CD4-positive, alpha-beta T cell (primary cell): ENCODE measurements at places on chromosomes 5 and 9.

DNA sequence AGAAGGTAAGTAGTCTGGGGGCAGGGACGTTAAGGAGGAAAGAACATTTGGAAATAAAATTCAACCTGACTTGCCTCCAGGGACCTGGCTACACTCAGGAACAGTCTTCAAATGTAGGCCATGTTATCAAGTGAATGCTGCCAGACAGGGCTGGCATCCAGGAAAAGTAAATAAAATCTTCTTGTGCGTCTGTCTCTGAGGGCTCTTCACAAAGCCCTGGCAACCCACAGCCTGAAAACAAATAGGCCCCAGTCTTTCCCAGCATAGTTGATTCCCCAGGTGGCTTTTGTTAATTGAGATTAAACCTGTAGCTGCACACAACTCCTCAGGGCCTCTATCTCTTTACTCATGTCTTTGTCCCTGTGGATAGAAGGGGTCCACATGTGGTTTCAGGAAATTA lies 55.4 kb downstream of the STK32A start:
- DNase-seq = no peak

GRCh38 chr9:88750832-88751360 lies 215.9 kb downstream of the NXNL2 start:
- DNase-seq = no peak

- no peak for DNase-seq
Measured at GRCh38 chr9:17669206-17669605, 90.3 kb downstream of the SH3GL2 start.

DNA sequence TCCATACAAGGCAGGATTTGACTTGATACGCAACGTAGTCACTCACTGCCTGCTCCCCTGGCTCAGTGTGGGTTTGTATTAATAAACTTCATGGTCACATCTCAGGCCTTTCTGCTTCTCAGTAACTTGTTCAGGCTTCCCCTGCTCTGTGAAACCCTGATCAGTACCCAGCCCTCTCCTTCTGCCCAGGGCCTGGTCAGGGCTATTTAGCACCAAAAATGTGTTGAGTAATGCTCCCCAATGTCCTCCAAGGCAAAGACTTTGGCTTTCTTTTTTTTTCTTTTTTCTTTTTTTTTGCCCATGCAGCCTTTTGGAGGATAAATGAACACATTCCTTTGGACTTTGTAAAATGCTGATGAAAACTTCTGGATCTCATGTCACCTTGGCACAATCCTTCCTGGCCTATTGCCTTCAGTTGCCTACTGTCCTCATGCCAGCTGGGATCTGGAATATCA lies 399.2 kb upstream of the KLF4 start:
- DNase-seq = no peak

DNA sequence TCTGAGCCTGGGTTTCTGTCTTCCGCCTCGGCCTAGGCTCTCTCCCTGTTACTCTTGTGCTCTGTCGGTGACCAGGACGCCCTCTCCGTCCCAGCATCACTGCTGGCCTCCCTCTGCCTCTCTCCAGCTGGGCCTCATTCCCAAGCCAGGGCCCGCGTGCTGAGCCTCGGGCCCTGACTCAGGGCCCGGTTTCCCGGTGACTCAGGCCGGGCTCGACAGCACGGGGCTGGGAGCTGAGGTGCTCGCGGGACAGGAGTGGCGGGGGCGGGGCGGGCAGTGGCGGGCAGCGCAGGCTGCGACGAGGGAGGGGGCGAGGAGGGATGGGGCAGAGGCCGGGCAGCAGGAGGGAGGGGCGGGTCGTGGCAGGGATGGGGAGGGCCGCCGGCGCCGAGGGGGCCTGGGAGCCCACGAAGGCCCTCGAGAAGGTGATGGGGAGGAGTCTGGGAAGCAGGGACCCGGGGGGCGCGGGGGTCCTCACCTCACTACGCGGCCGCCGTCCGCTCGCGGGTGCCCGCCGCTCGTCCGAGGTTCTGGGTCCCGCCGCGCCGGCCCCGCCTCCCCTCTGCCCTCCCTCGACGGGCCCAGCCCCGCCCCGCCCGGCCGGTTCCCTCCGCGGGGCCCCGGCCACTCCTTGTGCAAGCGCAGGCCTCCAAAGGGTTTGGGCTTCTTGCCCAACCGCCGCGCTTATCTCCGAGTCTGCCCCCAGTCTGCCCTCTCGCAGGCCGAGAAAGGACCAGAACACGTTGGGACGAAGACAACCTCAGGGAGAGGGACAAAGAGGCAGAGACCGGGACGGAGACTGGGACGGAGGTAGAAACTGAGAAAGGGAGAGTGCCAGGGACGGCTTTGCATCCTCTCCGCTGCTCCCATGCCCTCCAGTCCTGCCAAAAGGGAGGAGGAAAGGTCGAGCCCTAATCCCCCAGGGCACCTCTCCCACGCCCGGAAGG lies at the start of gene ARAP3:
Gene ARAP3 (minus strand): TSS at position 536 of the 947 bp plus-strand sequence. CDS start 1,744 bp downstream, outside the sequence.
- peak; percentile 62 for DNase-seq

DNA sequence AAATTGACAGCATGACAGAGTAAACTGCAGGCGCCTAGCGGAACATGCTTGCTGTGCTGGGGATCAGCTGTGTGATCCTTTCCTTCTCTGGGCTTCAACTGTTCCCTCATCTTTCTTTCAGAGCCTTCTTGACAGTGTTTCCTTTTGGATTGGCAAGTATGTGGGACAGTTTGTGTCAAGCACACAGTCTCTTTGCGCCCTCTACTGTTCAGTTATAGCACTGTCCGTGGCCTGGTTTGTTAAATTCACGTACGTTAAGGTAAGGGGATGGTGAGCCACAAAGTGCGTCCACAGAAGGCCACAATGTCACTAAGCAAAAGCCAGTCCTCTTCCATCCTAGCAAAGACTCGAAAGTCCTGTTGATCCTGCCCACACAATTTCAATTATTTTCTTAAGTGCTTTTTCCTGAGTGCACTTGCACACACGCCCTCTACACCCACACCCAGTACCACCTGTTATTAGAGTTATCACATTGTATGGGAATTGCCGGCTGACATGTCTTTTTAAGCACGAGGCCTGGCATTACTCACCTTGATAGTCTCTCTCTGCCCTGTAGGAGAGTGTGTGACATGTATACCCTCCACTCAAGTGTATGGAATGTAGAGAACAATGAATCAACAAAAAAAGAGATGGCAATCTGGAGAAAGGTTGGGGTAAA lies 22.5 kb upstream of the PTPN3 start:
- no peak for DNase-seq

DNA sequence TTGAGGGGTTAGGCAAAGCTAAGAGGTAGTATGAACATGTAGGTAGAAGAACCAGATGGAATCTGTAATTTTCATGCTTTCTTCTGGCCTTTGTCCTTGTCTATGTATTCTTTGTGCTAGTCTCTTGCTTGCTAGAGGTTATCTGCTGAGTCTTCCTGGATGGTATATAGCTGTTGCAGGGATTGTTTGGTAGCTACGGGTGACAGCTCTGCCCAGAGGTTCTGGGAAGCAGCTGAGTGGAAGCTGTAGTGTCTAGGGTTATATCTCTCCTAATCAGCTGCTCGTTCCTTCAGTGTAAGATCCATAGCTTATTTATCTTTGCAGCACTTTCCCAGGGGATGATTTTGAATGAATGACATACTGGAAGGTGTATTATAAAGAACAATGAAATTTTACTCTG lies 100.3 kb downstream of the ATG10 start:
- DNase-seq = no peak

DNA sequence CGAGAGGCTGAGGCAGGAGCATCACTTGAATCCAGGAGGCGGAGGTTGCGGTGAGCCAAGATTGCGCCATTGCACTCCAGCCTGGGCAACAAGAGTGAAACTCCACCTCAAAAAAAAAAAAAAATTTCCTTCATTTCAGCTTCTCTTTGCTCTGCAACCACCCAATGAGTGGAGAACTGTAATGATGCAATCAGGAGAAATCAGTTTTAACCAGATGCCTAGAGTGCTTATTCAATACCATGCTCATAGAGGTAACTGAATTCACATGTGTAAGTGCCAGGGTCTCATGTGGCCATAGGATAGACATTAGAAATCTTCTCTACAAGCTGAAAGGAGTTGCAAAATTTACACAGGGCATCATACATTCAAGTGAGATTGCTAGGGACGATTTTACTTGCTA lies 70.6 kb downstream of the HMHB1 start:
- DNase-seq = no peak

- DNase-seq = no peak
Measured at GRCh38 chr5:173866243-173866857, 21.8 kb upstream of the CPEB4 start.

DNA sequence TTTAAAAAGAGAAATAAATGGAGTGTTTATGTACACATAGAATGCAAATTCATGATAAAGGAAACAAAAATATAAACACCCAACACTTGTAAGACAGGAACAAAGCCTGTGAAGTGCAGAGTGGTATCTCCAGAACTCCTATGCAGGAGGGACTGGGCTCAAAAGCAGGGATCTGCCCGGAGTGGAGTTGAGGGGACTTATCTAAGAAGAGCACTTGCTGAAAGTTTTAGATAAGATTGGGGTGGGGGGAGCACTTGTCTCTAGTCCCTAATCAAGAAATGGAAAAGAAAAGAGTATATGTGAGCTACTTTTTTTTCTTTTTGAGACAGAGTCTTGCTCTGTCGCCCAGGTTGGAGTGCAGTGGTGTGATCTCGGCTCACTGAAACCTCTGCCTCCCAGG lies 840.4 kb downstream of the MAT2B start:
- DNase-seq = no peak

GRCh38 chr5:17412760-17413671 lies 85.0 kb upstream of the TAF11L2 start:
- DNase-seq = no peak

GRCh38 chr5:167920589-167920988 lies 370.9 kb upstream of the WWC1 start:
- DNase-seq = no peak

- DNase-seq = no peak
Measured at GRCh38 chr9:21782205-21782604, 20.2 kb upstream of the MTAP start.

DNA sequence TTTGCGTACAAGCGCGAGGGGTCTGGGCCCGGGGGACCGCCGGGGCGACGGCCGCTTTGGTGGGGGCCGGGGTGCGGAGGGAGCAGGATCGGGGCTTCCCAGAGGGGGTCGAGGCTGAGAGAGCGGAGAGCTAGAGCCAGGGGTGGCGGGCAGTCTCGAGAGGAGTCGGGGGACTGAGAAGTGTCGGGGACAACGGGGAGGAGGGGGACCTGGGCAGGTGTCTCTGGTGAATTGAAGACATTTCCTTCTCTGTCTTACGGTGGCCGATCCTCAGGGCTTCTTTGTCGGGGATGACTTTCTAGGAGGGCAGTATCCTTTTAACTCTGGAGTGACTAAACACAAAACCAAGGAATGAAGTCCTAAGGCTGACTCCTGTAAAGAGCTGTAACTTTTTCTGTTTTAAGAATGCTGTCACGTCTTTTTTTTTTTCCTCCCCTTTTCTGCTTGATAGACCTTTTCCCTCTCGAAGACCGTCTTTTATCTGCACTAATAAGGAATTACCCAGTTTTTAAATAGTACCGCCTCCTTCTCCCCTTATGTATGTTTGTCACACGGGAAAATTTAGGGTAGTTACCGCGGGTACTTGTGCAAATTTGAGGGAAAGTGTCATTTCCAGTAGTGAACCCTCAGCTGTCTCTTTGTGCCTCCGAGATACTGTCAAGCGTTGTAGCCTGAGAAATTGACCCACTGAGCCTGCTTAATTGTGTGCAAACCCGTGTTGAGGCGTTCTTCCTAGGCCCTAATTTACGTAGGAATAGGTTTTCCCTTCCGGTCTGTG lies 822 bp downstream of the DENND4C start:
- peak; percentile 6 for DNase-seq

DNA sequence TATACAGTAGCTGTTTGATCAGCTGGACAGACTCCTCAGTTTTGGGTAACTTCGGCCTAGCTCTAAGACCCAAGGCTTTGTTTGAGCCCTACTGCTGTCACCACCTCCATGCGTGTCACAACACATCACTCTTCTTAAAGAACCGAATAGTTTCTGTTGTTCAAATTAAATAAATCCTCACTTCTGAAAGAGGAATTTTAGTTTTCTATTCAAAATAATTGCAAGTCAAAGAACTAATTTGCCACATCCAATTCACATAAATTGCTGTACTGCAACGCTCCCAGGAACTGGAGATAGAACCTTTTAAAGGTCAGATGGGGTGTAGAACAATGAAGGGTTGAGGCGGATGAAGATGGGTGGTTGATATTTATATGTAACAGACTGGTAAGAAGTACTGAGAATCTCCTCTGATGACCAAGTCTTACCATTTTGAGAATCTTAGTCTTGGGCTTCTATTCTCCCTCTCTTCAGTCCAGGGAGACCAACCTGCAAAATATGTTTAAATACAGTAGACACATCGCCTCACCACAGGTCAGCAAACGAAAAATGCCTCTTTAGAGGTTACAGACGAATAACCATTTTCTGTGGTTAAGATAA lies 1.6 kb downstream of the NREP start:
- DNase-seq = no peak

DNA sequence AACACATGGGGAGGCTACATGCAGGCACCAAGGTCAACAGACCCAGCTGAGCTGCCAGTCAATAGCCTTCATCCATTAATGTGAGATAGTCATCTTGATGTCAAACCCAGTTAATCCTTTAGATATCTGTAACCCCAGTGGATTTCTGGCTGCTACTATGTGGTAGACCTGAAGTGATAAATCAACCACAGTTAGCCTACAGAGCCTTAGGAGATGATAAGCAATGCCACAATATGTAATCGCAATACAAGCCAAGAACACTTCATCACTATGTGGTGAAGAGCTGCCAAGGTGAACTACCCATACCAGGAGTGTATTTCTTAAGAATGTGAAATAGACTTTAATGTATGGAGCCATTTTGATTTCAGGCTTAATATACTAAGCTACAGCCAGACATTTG lies 1175.5 kb downstream of the DTWD2 start:
- DNase-seq = no peak

DNA sequence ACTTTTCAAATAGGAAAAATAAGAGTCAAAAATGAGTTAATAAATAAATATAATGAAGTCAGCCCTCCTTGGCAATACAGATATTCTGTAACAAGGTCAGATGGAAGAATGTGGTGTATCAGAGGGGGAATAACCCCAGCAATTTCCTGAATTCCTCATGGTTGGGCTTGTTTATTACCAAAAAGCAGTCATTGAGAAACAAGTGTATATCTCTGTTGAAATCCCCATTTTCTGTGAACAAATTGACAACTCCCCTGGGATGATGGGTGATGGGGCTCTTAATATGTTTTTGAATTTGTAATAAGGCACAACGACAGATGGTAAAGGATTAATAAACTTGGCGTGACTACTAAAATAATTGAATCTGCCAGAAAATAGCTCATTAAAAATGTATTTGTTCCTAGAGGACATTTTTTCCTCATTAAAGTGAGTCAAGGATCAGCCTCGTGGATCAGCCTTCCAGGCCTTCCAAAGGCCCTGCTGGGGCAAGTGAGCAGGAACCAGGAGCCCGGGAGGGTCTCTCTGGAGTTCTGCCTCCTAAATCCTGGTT lies 34.2 kb downstream of the THBS4 start:
- DNase-seq = no peak
